Fibroblast of skin of left biceps (primary cell): ENCODE measurements at places on chromosomes 2 and 18.

- peak; percentile 41 for DNase-seq
These were observed 110.2 kb upstream of the TRIB2 start for GRCh38 chr2:12606472-12607000.

GRCh38 chr18:50527636-50528307, 32.1 kb upstream of the MAPK4 start:
- DNase-seq: no peak

DNA sequence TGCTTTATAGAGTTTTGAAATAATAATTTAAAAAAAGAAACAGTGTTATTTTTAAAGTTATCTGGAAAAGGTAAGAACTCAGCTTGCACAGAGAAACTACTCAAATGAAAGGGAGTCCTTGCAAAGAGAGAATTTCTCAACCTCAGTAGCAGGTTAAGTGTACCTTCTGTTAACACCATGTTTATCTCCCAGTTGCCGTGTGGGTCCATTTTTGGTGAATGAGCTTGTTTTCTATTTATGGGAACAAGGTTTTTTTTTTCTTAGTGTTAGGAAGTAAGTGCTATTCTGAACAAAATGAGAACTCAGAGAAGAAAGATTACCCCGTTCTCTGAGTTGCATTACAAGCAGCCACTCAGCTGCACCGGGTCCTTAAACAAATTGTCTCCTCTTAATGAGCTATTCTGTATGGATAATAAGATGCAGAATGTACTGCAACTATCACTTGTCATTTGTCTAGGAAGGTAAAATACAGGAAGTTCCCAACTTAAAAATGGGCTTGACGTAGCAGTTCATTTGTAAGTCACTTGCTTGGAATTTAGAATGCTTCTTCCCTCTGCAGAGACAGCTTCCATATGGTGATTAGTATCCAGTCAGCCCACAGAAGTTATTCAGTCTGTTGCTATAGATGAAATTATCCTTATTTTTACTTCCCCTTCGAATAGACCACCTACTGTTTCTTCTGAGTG, 74.9 kb downstream of the LTBP1 start:
- no peak for DNase-seq

DNA sequence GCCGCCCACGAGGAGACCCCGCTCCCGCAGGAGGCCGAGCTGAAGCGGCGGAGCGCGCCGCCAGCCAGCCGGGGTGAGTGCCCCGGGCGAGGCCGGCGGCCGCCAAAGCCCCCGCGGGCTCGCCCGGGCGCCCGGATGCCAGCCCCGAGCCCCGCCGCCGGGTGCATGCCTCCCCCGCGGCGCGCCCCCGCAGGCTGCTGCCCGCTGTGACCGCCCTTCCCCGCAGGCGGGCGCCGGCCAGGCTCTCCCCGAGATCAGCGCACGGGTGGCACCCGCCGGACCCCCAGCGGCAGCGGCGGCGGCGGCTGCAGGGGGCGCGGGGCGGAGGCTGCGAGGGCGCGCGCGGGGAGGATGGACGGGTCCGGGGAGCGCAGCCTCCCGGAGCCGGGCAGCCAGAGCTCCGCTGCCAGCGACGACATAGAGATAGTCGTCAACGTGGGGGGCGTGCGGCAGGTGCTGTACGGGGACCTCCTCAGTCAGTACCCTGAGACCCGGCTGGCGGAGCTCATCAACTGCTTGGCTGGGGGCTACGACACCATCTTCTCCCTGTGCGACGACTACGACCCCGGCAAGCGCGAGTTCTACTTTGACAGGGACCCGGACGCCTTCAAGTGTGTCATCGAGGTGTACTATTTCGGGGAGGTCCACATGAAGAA, 470 bp downstream of the KCNF1 start:
- no peak for DNase-seq

- DNase-seq: no peak
These were observed 541.0 kb upstream of the ZEB2 start for GRCh38 chr2:145060876-145061275.

DNA sequence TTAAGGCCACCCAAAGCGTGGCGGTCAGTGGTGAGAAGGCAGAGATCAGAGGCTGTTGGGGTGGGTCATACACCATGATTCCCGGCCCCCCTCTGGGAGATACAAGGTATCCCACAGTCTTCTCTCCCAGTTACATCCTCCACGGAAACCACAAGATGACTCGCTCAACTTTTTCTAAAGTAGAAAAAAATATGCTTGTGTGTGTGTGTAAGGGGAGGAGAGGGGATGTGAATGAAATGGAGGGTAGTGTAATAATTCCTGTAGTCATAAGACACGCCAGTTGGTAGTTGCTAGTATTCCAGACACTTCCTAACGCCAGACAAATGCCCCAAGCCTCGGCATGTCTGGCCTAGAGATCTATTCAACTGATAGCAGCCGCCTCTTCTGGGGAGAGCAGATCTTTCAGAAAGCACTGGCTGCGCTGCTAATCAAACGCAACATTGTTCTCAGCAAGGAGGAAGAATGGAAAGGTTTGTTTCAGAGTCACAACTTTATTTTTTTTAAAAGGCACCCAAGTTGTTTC, 143.5 kb downstream of the TGIF1 start:
- peak; percentile 53 for DNase-seq

GRCh38 chr2:132715386-132716351, 45.7 kb upstream of the LYPD1 start:
- no peak for DNase-seq

- no peak for DNase-seq
These were observed 16.6 kb downstream of the NPPC start for GRCh38 chr2:231909631-231910030.

DNA sequence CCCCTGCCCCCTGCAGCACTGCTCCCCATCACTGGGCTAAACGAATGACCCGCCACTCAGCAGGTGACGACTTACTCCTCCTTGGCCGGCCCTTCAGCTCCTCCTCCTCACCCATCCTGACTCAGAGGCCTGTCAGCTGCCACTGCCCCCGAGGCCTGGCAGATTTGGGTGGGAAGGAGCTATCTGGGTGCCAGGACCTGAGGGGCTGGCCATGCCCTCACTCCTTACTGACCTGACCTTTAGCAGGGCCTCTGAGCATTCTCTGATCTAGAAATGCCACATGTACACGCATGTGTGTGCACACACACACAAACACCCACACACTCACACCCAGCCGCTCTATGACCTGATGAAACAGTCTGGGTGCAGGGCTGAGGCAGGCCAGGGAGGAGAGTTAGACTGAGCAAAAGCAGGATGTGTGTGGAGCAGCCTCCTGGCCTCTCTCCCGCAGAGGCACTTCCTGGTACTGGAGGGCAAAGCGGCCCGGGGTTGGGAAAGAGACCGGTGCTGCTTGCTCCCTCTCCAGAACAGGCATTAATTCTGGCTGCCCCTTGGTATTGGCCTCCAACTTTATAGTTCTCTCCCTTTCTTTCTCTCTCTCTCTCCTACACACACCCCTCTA, 68.0 kb downstream of the ZFP36L2 start:
- DNase-seq: no peak

GRCh38 chr2:17470855-17471641, 47.2 kb downstream of the RAD51AP2 start:
- DNase-seq: no peak

- DNase-seq: no peak
These were observed 19.4 kb downstream of the COL4A3 start for GRCh38 chr2:227183657-227184367.

DNA sequence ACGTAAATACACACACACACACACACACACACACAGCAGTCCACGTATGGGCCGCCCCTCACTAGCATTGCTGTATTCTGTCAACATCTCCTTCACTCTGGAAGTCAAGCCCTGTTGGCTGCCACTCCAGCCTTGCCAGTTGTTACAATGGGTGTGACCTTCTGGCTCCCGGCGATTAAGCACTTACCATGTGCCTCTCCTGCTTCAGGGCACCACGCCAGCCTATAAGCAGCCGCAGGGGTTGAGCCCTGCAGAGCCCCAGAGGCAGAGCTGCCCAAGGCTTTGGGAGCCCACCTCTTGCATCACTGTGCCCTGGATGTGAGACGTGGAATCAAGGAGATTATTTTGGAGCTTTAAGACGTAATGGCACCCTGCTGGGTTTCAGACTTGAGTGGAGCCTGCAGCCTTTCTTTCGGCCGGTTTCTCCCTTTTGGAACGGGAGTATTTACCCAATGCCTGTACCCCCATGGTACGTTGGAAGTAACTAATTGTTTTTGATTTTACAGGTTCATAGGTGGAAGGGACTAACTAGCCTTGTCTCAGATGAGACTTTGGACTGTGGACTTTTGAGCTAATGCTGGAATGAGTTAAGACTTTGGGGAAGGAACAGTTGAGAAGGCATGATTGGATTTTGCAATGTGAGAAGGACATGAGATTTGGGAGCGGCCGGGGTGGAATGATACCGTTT, 54.5 kb upstream of the ROCK2 start:
- DNase-seq: no peak

GRCh38 chr2:191862156-191862775, 15.4 kb upstream of the CAVIN2 start:
- DNase-seq: no peak

GRCh38 chr2:9178110-9178903, 28.3 kb upstream of the ASAP2 start:
- DNase-seq: no peak

- DNase-seq: no peak
These were observed 721 bp downstream of the MCEE start for GRCh38 chr2:71129114-71129901.

DNA sequence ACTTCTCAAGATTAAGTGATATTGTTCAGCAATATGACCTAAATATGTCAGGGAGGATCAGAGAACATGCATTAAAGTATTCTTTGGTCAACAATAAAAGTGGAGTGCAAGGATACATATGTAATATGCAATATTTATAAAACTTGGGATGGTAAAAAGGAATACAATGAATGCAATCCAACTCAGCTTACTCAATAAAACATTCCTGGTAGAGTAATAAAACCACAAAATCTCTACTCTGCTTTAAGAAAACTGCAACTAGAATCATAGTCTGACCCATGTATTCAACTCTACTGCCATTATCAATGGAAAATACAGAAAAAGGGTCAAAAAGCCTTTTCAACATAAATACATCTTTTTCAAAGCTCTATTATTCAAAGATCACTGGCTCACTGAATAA, 11.6 kb downstream of the IRS1 start:
- no peak for DNase-seq

GRCh38 chr2:236965021-236965840, 120.5 kb upstream of the COPS8 start:
- no peak for DNase-seq

GRCh38 chr2:163692611-163693482, 43.0 kb downstream of the FIGN start:
- DNase-seq: no peak

GRCh38 chr2:33371304-33372090, 105.0 kb upstream of the RASGRP3 start:
- no peak for DNase-seq

DNA sequence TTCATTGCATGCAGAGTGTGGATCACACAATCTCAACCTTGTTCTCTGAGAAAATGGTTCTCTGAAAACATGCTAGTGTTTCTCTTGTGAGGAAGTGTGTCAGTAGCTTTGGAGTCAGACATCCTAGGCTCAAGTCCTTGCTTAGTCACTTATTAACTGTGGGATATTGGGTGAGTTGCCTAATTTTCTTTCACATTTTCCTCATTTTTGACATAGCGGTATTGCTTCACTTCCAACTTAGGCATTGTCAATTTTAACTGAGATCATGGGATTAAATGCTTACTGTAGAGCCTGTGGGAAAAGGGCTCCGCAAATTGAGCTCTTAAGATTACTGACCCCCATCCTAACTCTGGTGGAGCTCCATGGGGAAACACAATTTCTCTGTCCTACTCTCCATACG, 622.2 kb downstream of the CNTNAP5 start:
- no peak for DNase-seq

GRCh38 chr18:2513616-2514015, 57.7 kb downstream of the METTL4 start:
- no peak for DNase-seq

- DNase-seq: no peak
These were observed 216.0 kb downstream of the NYAP2 start for GRCh38 chr2:225615514-225615913.

DNA sequence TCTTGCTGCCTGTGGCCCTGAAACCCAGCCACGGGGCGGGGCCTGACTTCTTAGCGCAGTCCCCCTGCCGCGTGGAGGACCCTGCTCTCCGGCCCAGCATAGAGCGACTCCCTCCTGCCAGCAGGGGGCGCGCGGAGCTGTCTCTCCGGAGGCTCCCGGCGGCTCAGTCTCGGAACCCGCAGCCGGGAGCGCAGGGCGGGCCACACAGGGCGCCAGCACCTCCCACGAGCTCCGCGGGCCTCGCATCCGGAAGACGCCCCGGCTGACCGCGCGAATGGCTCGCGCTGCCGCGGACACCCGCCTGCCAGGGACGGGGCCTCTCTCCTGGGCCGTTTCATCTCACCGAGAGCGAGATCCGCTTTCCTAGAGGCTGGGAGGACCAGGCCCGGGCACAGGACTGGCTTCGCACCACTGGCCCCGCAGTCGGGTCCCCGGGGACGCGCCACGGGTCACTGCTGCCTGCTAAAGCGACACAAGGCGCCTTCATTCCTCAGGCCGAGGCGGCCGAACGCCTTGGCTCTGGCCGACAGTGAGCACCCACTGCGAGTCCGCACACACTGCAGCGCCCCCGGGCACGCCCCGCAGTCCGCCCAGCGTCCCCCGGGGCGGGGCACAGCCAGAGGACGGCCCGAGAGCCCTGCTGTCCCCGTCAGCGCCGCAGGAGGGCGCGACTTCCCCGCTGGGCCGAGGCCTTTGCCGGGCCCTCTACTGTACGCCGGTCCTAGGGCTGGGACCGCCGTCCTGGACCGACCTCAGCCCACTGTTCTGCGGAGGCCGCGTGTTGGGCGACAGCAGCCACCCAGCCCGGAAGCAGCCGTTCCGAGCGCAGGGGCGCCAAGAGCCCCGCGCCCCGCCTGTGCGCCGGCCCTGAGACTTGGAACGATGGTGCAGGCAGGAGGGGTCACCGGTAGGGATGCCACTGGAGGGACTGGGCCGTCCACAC, 39.0 kb upstream of the ARHGEF4 start:
- DNase-seq: peak; percentile 57

DNA sequence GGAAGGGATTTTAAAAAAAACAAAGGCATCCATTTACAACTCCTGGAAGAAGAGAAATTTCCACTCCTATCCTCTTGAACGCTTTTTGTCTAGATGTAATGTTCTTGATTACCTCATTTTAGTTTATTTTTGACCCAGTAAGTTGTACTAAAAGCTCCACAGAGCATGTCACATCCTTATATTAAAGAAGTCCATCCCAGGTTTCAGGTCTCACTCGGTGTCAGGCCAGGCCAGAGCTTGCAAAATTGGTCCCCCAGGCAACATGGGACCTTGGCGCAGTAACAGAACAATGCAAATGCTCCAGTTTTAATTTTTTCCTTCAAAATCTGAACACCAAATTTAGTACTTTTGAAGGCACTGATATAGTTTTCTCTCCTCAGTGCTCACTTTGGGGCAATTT, 218.4 kb upstream of the REV1 start:
- DNase-seq: no peak

- DNase-seq: no peak
These were observed 180.8 kb upstream of the ATP5MC3 start for GRCh38 chr2:175362331-175362730.

DNA sequence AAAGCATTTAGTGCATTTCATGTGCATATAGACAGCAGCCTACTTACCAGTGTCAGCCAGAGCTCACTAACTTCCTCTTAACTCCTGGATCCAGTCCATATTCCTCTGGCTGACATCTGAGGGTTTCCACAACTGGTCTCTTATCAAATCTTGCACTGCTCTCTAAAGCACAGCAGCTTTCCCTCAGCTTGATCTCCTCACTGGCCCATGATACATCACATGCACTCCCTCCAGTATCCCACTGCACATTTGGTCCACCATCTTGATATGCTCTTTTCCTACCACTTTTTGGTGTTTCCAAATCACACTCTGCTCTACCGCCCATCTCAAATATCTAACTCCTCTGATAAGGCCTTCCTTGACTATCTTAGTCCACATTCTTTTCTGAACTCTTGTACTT, 105.0 kb upstream of the ZFP36L2 start:
- no peak for DNase-seq

- DNase-seq: no peak
These were observed 54.5 kb downstream of the MAP4K4 start for GRCh38 chr2:101751875-101752619.
